Activated CD4-positive, alpha-beta memory T cell treated with anti-CD3 and anti-CD28 coated beads for 36 hours (primary cell): ENCODE measurements at places on chromosomes 4 and X.

DNA sequence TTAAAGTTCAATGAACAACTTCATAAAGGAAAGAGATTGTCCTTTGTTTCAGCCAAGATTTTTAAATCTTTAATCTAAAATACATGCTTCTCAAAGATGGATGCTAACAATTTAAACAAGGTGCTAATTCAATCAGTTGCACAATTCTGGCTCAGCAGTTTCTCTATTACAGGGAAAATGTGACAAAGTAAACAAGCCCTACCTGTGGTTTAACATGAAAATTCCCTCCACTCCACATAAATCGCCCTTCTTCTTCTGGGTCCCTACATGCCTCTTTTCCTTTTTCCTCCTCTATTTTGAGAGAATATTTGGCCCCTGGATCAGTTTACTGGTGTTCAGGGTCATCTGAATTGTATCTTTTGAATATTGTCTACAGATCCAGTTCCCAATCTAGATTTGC, 80.6 kb downstream of the FRYL start:
- no peak for DNase-seq

- DNase-seq: no peak
These were observed 4.6 kb downstream of the RAB33A start for GRCh38 chrX:130176354-130176776.

- DNase-seq: no peak
These were observed 1024.5 kb upstream of the PCDH10 start for GRCh38 chr4:132124624-132124974.

DNA sequence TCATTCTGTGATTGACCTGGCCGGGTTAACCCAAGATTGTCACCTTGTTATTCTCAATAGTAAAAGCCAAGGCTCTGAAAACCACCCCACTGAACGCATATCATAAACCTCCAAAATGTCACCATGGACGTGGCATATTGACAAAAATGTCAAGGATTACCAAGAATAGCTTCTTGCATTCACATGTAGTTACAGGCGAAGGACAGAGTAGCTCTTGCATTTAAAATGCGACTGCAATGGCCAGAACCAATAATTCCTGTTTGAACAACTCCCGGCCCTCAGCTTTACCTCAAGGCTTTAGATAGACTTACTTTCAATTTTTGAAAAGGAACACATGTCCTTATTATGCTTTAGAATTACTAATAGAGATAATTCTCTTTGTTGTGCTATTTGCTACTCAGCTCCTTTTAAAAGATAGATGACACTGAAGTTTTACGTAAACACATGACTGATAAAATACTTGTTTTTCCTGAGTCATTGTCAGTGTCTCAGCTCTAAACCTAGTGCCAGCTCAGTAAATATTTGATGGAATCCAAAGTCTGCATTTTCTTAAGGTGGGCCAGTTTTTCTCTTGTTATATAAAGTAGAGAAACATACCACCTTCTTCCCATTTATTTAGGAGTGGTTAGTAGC, 66.3 kb downstream of the CLDN34 start:
- DNase-seq: no peak

- no peak for DNase-seq
These were observed 120.4 kb upstream of the SLC34A2 start for GRCh38 chr4:25535278-25535677.

DNA sequence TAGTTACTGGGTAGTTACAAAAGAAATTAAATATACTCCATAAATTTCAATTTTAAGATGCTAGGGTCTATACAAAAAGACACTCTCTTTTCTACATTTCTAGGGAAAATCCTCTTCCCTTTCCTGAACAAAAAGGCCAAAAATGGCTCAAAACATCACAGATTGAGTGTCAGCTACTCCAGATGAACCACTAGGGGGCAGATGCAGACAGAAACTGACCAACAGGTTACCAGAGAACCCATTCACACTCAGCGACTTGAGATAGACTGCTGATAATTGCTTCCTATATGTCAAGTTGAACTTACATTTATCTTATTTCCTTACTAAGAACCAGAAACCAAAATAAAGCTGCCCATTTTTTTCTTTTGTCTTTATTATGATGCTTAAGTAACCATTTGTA, 83.4 kb upstream of the MID1IP1 start:
- no peak for DNase-seq
